Left ventricle myocardium superior (tissue), 1 donor: ENCODE measurements at places on chromosomes 11 and 22.

GRCh38 chr22:26912655-26913345 is 255.4 kb downstream of the MIAT start:
- DNase-seq, result no peak

GRCh38 chr22:45771711-45772110 is 100.1 kb downstream of the ATXN10 start:
- DNase-seq, result no peak

DNA sequence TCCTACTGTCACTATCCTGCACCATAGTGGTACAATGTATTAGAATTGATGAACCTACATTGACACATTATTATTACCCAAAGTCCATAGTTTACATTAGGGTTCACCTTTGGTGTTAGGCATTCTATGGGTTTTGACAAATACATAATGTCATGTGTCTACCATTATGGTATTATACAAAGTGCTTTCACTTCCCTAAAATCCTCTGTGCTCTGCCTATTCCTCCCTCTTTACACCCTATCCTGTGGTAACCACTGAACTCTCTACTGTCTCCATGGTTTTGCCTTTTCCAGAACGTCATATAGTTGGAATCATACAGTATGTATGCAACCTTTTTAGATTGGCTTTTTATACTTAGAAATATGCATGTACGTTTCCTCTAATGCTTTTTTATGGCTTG is 51.5 kb downstream of the CCDC15 start:
- DNase-seq, result no peak

DNA sequence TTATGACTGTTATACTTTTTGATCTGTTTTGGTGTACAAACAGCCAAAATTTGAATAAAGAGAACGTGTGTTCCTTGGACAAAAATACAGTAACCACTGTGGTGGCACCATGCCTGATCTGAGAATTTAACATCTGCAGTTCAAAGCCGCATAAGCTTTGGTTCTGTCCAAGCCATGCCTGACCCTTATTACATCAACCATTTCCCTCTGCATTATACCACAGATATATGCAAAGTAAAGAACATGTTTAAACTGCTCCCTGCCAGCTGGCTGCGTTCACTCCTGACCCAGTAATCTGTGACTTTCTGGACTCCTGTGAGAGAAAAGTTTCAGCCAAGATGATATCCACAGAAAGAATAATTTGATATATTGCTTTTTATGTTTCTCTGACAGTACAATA is 890.5 kb upstream of the ANO3 start:
- DNase-seq, result no peak

DNA sequence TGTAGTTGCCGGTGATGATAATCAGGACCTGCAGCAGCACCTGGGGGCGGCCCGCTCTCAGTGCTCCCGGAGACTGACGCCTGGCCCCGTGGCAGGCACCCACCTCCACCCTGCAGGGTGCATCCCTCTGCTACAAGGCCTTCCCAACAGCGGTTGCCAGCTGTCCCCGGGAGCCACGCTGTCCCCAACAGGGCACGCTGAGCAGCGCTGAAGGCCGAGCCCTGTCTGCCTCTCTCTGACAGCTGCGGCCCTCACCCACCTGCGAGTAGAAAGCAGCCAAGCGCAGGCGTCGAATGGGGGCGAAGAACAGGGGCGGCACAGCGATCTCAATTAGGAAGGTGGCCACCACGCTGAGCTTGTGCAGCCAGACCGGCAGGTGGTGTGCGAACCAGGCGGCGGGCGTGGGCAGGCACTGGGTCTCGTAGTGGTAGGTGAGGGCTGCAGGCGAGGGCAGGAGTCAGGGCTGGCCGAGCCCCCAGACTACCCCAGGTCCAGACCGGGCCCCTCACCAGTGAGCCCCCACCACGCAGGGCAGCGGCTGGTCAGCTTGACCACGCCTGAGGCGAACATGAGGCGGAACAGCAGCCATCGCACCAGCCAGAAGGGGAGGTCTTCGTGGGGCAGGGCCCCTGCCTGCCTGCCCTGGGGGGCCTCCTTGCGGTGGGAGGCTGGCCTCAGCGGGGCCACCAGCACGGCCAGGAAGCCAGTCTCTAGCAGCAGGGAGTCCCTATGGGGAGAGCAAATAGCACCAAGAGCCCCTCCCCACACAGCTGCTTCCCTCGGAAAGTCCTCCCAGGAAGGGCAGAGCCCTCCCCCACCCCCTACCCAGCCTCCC is 1.5 kb downstream of the LMF2 start:
- peak; percentile 46 for DNase-seq

DNA sequence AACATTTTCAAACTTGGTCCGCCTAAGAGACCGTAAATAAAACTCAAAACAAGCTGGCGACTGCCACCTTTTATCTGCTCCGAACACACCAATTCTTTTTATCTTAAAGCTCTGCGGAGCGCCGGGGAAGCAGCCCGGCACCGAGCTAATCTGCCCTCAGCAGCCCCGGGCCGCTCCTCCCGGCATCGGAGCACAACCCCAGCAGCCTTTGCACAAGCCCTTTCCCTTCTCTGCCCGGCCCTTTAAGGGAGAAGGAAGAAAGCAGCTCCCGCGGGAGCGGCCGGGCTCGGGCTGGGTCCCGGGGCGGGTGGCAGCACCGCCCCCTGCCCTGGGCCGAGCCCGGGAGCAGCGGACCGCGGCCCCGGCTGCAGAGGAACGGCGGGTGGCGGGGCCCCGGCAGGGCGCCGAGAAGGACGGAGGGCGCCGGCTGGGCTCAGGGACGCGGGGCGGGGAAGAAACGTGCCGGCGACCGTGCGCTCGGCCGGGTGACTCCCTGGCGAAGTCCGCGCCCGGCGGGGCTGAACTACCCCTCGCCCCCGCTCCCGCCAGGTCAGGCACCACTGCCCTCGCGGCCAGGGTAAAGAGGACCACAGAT is 133.6 kb upstream of the C11orf58 start:
- DNase-seq, result peak; percentile 80

DNA sequence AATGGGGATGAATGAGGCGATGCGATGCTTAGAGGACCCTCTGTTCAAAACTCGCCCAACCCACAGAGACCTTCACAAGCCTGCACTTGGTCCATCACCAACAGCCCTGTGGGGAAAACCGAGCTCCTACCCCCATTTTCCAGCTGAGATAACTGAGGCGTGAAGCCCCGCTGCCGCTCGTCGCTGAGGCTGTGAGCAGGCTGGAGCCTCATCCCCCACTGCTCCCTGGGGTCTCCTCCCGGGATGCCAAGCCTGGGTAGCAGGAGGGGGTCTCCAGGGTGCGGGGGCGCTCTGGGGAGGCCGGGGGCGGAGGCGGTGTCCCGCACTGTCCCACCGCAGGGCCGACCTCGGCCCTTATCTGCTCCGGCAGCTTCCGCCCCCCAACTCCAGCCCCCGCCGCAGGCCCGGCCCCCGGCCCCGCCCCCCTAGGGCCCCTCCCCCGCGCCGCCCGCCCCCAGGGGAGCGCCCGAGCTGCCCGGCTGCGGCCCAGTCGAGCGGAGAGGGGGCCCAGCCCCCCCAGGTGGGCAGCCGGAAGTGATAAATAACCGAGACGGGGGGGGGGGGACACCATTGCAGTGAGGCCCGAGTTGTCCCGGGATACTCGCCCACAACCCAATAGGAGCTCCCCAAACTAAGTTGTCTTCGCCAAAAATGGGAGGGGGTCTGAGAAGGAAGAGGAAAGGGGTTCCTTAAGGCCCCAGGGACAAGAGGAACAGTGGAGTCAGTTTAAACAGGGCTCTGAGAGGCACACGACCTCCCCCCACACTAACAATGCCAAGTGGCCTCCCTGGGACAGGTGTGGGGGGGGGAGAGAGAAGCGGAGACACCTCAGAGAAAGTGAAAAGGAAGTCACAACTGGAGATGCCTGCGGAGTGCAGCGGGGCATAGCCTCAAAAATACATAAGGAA is 8.3 kb upstream of the SLC39A13 start:
- DNase-seq, result peak; percentile 65

- DNase-seq, result no peak
Observed at GRCh38 chr11:121967131-121967704, 148.8 kb downstream of the BLID start.

DNA sequence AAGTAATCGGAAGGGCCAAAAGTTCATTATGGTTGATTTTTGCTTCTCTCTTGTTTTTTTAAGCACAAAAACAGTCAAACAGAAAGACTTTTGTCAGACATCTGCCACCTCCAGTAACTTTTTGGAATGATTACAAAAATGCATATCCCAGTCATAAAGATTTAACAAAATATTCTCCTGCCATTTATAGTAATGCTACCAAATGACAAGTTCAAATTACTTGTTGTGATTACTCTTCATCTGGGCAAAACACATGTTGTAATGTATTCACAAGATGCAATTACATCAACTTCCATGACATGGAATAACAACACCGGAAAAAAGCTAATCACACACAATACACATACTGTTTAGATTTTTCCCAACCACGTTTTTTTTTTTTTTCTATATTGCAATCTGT is 1017.5 kb upstream of the TENM4 start:
- DNase-seq, result no peak

GRCh38 chr22:49789289-49790141 is 38.2 kb downstream of the BRD1 start:
- peak; percentile 71 for DNase-seq

DNA sequence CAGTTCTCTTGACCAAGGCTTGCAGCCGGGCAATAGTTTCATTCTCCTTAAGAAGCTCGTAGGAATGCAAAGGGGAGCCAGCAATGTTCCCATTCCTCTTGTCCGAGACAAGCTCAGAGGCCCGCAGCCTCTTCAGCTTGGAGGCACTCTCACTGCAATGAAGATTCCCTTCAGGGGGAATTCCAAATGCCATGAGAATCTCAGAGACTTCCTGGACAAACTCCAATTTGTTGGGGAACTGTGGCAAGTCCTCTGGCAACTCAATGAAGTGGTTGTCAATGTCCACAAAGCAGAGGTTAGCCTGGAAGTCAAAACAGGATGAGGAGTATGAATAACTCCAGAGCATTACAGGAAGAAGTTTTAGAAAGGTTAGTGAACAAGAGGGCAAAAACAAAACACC is 84.4 kb downstream of the DENND5A start:
- no peak for DNase-seq

DNA sequence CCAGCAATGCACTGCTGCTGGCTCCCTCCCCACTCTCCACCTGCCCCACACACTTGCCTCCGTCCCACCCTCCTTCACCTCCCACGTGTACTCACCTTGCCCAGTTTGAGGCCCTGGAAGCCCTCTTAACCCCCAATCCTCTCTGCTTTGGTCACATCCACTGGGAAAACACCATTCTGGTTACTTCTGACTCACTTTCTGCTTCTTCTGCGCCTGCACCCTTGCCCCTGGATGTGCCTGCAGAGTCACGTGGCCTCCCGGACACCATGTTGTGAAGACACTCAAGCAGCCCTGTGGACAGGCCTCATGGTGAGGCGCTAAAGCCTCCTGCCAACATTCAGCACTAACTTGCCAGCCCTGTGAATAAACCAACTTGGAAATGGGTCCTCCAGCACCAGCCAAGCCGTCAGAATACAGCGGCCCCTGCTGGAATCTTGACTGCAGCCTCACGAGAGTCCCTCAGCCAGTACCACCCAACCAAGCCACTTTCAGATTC is 2.6 kb upstream of the NAALADL1 start:
- no peak for DNase-seq

DNA sequence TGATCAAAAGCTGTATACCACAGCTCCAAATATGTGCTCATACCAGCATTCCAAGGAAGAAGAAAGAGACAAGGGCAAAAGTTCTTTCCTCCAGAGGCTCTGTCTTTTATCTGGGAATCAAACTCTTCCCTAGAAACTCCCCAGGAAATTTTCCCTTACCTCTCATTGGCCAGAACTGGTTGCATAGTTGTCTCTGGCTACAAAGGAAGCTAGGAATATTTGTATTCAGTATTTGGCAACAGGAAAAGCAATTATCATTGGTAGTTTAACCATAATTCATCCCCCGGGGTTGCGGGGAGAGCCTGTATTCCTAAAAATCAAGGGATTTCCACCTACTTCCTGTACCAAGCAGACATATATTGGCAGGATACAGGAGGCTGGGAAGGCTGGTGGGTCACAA is 10.5 kb upstream of the ZFTA start:
- DNase-seq, result no peak

- no peak for DNase-seq
Observed at GRCh38 chr22:49197986-49198704, 629.5 kb downstream of the BRD1 start.

DNA sequence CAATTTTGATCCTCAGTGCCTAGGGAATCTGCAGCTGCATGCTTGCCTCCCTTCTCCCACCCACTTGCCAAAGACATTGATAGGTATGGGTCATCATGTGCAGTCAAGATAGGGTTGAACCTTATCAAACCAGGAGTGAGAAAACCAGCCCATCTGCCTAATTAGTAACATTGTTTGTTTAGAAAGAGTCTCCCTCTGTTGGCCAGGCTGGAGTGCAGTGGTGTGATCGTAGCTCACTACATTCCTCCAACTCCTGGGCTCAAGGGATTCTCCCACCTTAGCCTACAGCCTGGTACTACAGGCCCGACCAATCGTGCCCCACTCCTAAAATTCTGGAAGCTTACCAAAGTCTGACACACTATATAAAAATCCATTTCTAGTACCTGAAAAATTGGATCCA is 4.6 kb downstream of the C11orf71 start:
- no peak for DNase-seq

GRCh38 chr11:32033067-32033466 is 57.8 kb upstream of the RCN1 start:
- DNase-seq, result no peak

- peak; percentile 44 for DNase-seq
Observed at GRCh38 chr11:64318766-64319761, 1.1 kb downstream of the PRDX5 start.

GRCh38 chr11:64186492-64187165 is 658 bp downstream of the STIP1 start:
- no peak for DNase-seq

GRCh38 chr22:29912605-29913398 is 29.8 kb downstream of the MTMR3 start:
- DNase-seq, result no peak

DNA sequence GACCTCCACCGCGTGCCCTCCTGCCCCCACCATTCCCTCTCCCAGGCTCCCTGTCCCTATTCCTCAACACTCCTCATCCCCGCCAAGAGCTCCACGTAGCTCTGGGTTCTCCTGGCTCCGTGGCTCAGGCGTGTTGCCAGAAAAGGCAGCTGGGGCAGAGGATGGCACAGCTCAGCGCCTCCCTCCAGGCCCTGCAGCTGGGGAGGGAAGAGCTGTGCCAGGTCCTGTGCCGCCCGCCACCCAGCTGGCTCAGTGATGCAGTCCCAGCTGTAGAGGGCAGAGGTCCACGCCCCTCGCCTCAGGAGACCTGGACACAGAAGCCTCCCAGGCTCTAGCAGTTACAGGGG is 4.2 kb downstream of the ARHGAP1 start:
- peak; percentile 89 for DNase-seq

DNA sequence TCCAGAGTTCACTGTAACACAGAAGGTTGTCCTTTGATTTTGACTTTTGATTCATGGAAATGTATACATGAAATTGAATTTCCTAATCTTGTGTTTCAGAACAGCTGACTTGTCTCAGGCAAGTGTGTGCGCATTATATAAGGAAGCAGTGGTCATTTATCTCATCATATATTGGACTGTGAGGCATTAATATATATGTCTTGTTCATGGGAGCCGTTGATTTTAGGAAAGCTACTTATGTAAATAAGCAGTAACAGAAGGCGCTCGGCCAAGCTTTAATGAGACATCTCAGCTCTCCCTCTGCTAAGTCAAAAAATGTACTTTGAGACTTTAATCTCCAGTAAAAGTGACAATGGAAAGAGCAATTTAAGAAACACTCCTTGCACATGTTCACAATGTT is 100.5 kb downstream of the PDHX start:
- DNase-seq, result no peak
